GM03348 (cell line): ENCODE measurements at places on chromosomes 3 and 15.

- no peak for DNase-seq
Measured at GRCh38 chr3:177238686-177239216, 41.5 kb upstream of the TBL1XR1 start.

DNA sequence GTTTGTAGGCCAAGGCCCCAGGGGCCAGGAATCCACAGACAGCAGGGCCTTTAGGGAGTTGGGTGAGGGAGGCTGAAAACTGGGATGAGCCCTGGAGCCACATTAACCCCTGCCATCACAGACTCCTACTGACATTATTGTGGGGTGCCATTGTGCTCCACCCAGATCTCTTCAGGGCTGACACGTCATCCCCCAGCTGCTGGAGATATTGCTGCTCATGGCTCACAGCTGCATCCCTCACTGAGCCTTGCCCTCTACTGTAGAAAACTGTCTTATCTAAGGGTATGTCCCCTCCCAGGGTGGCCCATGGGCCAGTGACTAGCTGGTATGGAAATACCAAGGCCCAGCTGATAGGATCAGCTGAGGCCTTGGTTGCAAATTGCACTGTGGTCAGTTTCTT, 87.3 kb upstream of the PRR23C start:
- no peak for DNase-seq

GRCh38 chr15:71333839-71334238, 218.6 kb downstream of the THSD4 start:
- peak; percentile 74 for DNase-seq

DNA sequence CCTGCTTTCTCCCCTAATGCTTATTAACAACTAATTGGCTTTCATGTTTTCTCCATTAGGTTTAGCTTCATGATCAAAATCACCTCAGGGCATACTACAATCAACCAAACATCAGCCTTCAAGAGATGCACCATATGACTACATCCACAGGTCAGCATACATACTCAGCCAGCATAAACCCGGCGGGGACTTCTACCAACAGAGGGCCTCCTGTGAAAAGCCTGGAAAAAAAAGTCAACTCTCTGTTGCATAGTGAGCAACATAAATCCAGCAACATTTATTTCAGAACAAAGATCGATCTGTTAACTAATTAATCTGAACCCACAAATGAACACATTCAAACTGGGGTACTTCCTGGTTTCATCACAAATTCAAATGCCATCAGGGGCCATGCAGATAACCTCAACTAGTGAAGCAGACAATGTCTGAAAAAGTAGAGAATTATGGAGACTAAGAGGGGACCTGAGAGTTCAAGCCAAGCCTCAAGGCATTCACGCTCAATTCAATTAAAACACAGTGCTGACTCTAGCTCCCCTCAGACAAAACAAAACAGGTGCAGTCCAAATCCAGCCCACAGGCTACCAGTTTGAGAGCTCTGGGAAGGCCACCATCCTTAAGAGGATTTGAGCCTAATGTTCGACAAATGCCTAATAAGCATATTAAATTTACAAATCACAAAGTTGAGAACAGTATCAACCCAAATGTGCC, 124.5 kb downstream of the MAGI1 start:
- DNase-seq: no peak

DNA sequence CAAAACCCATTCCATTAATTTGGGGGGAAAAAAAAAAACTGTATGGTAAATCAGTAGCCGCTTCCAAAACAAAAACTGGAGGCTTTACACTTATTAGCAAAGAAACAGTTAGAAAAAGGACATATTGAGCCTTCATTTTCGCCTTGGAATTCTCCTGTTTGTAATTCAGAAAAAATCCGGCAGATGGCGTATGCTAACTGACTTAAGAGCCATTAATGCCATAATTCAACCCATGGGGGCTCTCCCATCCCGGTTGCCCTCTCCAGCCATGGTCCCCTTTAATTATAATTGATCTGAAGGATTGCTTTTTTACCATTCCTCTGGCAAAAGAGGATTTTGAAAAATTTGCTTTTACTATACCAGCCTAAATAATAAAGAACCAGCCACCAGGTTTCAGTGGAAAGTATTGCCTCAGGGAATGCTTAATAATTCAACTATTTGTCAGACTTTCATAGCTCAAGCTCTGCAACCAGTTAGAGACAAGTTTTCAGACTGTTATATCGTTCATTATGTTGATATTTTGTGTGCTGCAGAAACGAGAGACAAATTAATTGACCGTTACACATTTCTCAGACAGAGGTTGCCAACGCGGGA, 9.4 kb upstream of the RPL24 start:
- peak; percentile 16 for DNase-seq

- no peak for DNase-seq
Measured at GRCh38 chr3:143865302-143865701, 17.0 kb upstream of the SLC9A9 start.

- no peak for DNase-seq
Measured at GRCh38 chr3:44427683-44428082, 49.8 kb downstream of the ZNF445 start.

- DNase-seq: peak; percentile 79
Measured at GRCh38 chr3:16124636-16125035, 49.8 kb upstream of the GALNT15 start.

DNA sequence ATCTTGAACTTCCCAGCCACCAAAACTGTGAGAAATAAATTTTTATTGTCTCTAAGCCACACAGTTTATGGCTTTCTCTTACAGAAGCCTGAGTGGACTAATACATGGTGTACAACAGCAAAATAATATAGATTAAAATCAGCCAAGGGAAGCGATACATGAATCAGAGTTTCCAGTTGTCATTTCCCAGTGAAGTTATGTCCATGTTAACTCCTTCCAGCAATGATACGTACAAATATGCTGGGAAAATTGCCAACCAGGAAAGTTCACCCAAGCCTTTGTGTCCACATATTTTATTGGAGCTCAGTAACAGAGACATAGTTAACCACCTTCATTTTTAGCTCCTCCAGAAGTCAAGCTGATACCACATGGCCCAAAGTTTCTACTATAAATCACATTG, 280.9 kb upstream of the KCNMB2 start:
- no peak for DNase-seq

DNA sequence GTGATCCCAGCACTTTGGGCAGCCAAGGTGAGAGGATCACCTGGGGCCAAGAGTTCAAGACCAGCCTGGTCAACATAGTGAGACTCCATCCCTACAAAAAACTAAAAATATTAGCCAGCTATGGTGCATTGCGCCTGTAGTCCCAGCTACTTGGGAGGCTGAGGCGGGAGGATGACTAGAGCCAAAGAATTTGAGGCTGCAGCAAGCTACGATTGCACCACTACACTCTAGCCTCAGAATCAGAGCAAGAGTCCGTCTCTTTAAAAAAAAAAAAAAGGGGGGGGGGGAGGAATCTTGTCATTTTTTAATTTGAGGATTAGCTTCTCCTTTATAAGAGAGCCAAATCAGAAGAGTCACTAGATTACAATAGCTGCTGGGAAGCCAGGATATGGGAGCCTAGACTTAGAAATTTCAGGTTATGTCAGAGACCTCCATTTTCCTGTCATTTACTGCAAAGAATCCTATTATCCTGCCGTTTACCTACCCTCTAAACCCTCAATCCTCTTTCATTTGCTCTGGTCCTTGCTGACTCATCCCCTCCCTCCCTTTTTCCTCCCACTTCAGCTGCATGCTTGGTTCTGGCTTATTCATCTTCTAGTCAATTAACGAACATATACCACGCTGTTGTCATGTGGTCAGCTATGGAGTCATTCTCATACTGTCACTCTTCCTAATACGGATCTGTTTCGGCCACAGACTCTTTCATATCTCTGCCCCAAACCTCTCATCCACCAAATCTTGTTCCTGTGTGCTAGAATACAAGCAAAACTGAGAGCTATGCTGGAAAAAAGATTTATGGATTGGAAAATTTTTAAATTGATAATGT, 83.8 kb upstream of the PPIB start:
- peak; percentile 60 for DNase-seq
